A673 (cell line): ENCODE measurements at places on chromosomes 5 and 9. TPM values are rescaled to one million over a fixed set of nuclear protein-coding genes. Genes with fewer than 3 reads are reported as not detected.

DNA sequence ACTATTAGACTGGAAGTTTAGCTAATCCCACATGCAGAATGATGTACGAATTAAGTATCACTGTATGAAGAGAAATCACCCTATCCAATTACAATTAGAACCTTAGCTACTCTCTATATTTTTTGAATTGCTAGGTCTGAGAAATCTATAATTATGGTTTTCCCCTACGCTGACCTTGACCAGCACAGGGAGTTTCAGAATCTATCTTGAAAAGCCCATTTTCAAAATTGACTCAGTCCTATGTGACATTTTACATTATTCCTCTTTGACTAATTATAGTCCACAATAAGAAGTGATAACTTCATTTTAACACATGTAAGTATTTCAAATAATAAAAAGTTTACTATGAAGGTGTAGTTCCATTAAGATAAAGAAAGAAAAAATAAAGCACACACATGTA lies 21.5 kb downstream of the NUDT12 start:
- no peaks in the 10 kb centered on the region for H3K4me1 ChIP-seq
- no peak for DNase-seq
- no peaks in the 10 kb centered on the region for H3K36me3 ChIP-seq
- H3K27ac ChIP-seq: no peak overlapping the region
- no peak overlapping the region for H3K4me3 ChIP-seq

GRCh38 chr5:134586866-134587524 lies 45.6 kb downstream of the SAR1B start:
- no peaks in the 10 kb centered on the region for H3K36me3 ChIP-seq
- no peaks in the 10 kb centered on the region for H3K4me1 ChIP-seq
- no peaks in the 10 kb centered on the region for H3K27me3 ChIP-seq
- no peak overlapping the region for H3K27ac ChIP-seq

GRCh38 chr9:128114326-128115186 lies 13.0 kb downstream of the PTGES2 start:
- H3K27ac ChIP-seq: no peak overlapping the region
- DNase-seq: no peak
- no peak overlapping the region for H3K4me3 ChIP-seq
- H3K36me3 ChIP-seq: peaks cover 3% of the 10 kb centered on the region

GRCh38 chr9:114930056-114930812 lies at the start of gene TNFSF8:
TNFSF8 (minus strand) TSS chr9:114930591; CDS start chr9:114930303, 288 bp downstream.
- no peak for DNase-seq
- H3K27ac ChIP-seq: no peak within 1 kb of the TSS
- no peaks in the 10 kb centered on the region for H3K36me3 ChIP-seq
- H3K4me3 ChIP-seq: no peak within 1 kb of the TSS
- no peaks in the 10 kb centered on the region for H3K4me1 ChIP-seq
- no peaks in the 10 kb centered on the region for H3K27me3 ChIP-seq

DNA sequence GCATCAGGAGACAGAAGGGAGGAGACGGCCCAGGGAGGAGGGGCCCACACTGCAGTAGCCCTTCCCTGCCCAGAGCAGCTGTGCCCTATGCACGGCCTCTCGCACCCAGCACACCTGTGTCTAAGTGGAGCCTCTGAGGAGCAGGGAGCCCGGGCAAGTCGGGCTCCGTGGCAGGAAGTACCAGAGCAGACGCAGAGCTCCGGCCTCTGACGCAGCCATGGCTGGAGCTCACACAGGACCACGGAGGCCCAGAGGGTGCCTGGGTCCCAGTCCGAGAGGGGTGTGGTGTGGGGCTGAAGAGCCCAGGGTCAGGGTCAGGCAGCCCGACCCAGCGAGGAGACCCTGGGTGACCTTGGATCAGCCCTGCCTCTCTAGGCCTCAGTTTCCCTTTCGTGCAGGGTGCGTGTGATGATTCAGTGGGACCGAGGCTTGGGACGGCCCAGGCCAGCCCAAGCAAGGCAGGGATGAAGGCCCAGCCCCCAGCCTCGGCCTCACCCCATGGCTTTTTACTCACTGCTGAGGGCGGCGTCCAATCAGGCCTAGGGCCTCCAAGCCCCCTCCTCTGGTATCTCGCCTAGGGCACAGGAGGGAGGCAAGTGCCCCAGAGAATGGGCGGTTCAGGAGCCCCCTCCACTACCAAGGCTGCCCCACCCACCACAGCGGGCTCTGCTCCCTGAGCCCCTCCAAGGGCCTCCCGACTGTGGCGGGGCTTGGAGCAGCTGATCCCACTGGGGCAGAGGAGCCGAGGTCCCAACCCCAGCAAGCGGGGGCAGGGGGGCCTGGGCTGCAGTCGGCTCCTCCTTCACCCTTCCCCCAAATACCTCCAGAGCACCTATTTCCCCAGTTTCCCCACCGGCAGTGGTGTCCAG lies 4.3 kb upstream of the AGPAT2 start:
- no peaks in the 10 kb centered on the region for H3K36me3 ChIP-seq
- H3K4me3 ChIP-seq: no peak overlapping the region

- no peak overlapping the region for H3K4me3 ChIP-seq
- H3K4me1 ChIP-seq: no peaks in the 10 kb centered on the region
- no peak for DNase-seq
Observed at GRCh38 chr5:122770477-122770876, 4.4 kb upstream of the SNX2 start.

DNA sequence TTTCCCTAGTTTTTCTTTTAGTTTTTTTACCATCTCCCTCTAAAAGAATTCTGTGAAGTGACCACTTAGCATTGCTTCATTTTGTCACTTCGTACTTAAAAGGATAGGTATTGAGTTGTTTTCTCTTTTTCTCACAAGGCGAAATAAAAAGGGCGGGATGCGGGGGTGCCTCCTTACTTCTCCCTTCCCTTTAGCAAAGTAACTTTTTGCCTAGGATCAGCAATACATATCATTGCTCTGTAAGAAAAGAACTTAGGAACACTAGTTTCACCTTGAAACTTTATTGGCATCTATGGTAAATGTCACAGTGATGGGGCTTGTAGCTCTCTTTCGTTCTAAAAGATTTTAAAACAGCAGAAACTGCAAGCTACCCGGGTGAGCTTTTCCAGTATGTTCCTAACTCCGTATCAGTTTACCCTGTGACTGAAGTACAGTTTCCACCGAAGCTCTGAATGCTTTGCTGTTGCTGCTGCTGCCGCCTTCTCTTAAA lies 4.1 kb downstream of the PRDM6 start:
- H3K27me3 ChIP-seq: peaks cover 99% of the 10 kb centered on the region
- no peak overlapping the region for H3K27ac ChIP-seq
- H3K36me3 ChIP-seq: no peaks in the 10 kb centered on the region
- no peak overlapping the region for H3K4me3 ChIP-seq
- no peak for DNase-seq
- peaks cover 5% of the 10 kb centered on the region for H3K4me1 ChIP-seq

DNA sequence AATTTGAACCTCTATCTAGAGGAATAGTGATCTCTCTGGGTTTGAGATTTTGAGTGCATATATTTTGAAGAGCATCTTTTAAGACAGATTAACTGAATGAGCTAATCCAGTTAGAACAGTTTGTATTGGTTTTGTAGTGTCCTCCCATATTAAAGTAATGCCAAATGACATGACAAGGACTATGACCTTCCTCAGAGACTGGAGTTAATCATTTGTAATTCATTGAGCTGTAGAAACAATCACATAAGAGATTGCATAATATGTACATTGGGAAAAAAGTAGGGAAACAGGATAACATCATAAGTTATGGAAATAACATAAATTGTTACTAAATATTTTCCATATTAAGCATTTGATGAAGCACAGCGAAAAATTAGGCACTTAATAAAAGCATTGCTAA lies 45.8 kb upstream of the PRDM9 start:
- H3K27ac ChIP-seq: no peak overlapping the region
- no peaks in the 10 kb centered on the region for H3K4me1 ChIP-seq
- H3K4me3 ChIP-seq: no peak overlapping the region
- no peak for DNase-seq

DNA sequence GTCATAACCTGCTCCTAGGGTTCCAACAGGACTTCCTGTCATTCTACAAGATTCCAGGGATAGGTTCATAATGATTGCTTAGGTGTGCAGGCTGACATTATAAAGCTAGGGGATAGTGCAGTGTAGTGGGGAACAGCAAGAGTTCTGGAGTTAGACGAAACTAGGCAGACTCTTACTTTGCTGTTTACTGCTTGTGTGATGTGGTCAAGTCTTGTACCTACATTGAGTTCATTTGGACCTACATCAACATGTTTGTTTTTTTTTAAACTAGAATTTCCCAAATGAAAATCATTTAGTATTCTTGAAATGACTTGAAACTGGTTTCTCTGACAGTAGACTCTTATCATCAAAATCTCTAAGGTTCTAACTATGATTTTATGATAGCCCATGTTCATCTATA lies 21.2 kb upstream of the CCNH start:
- DNase-seq: no peak
- H3K27me3 ChIP-seq: no peaks in the 10 kb centered on the region
- H3K36me3 ChIP-seq: no peaks in the 10 kb centered on the region
- H3K4me1 ChIP-seq: no peaks in the 10 kb centered on the region

- no peaks in the 10 kb centered on the region for H3K4me1 ChIP-seq
- no peak overlapping the region for H3K27ac ChIP-seq
- DNase-seq: no peak
- H3K27me3 ChIP-seq: no peaks in the 10 kb centered on the region
- no peak overlapping the region for H3K4me3 ChIP-seq
- no peaks in the 10 kb centered on the region for H3K36me3 ChIP-seq
Observed at GRCh38 chr9:90309809-90310520, 332.7 kb downstream of the DIRAS2 start.

DNA sequence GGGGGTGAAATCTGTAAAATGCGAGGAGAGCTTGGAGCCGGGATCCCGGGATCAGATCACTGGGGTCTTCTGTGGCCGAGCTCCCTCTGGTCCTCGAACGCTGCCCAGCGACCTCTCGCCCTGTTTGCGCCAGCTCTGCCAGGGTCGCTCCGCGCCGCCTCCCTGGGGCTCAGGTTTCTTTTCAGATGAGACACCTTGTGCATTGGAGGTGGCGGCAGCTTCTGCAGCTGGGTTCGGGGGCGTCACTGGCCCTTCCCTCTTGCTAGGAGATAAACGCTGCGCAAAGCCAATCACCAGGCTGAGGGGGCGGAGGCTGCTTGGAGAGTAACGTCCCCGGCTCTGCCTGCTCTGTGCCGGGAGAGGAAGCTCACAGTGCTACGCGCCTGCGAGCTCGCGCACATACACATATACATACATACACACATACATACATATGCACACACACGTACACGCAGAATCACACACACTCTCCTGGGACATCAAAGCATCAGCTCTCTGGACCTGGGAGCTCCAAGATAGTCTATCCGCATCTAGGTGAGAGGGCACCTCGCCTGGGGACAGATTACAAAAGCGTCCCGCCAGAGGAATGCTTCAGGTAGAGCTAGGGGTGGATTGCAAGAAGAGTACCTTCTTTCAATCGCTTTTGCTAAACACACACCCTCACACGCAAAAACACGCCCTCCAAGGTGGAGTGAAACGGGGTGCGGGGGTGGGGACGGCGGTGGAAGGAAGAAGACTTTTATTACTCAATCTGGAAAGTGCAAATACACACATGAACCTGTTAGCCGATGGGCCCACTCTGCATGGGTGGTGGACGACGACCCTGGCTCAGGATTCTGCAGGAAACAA lies at the start of gene ST8SIA4:
Gene ST8SIA4 (minus strand): TSS at position 244 of the 849 bp plus-strand sequence. CDS start 327 bp downstream, outside the sequence.
- H3K27ac ChIP-seq: no peak within 1 kb of the TSS
- peaks cover 15% of the 10 kb centered on the region for H3K4me1 ChIP-seq
- H3K4me3 ChIP-seq: peak within 1 kb of the TSS; percentile 36
- peak; percentile 71 for DNase-seq

- H3K27me3 ChIP-seq: no peaks in the 10 kb centered on the region
- H3K4me3 ChIP-seq: no peak overlapping the region
- no peak overlapping the region for H3K27ac ChIP-seq
Observed at GRCh38 chr5:116216246-116216645, 131.4 kb downstream of the COMMD10 start.

- DNase-seq: peak; percentile 89
- H3K36me3 ChIP-seq: no peaks in the 10 kb centered on the region
- H3K27ac ChIP-seq: no peak overlapping the region
- peaks cover 39% of the 10 kb centered on the region for H3K4me1 ChIP-seq
Observed at GRCh38 chr5:21919414-21920022, 933.6 kb downstream of the CDH12 start.

- no peak for DNase-seq
- H3K36me3 ChIP-seq: no peaks in the 10 kb centered on the region
- peaks cover 21% of the 10 kb centered on the region for H3K4me1 ChIP-seq
- H3K4me3 ChIP-seq: no peak overlapping the region
Observed at GRCh38 chr9:128548876-128549275, 3.5 kb upstream of the SPTAN1 start.

GRCh38 chr5:170312666-170313065 lies 15.1 kb upstream of the LCP2 start:
- no peaks in the 10 kb centered on the region for H3K36me3 ChIP-seq
- DNase-seq: no peak
- H3K4me1 ChIP-seq: peaks cover 8% of the 10 kb centered on the region
- H3K27me3 ChIP-seq: no peaks in the 10 kb centered on the region

DNA sequence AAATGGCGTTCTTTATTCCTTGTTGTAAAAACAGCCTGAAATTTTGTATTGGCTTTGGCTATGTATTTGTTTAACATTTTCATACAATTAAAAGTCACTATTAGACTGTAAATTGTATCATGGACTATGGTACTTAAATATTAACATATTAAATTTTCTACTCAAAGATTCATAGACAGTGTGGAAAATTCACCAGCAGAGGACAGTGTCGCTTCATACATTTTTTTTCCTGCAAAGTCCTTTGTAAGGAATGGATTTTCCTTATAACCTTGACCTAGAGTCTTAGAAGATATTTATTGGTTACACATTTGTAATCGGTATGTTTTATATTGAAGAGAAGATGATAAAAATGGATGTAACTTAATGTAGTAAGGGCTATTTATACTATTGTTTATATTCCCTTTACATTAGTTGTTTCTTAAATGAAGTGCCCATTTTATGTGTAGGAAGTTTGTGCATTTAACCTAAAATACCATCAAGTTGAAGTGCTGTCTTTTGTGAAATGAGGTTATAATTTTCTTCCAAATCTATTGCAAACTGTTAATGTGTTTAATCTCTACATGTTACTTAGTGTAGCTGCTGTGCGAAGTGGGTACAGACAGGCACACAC lies 150.1 kb downstream of the KDM4C start:
- H3K4me1 ChIP-seq: no peaks in the 10 kb centered on the region
- H3K4me3 ChIP-seq: no peak overlapping the region
- no peak overlapping the region for H3K27ac ChIP-seq
- no peaks in the 10 kb centered on the region for H3K36me3 ChIP-seq
- H3K27me3 ChIP-seq: no peaks in the 10 kb centered on the region
- DNase-seq: peak; percentile 45

DNA sequence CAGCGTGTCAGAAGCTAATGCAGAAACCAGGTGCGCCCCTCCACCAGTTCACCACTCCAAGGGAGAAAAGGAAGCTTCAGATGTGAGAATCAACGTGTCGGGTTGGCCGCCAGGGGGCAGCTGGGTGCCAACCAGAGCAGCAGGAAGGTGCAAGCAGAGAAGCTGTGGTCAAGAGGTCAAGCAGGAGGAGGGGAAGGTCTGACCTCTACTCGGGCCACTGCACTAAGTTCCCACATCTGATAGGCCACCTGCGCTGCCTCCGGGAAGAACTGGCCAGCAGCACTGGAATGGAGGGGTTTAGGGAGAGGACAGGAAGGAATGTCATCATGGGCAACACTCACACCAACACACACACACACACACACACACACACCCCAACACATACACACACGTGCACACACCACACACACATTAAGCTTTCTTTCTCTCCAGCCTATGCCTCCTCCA lies 31.4 kb downstream of the ANXA6 start:
- DNase-seq: peak; percentile 28
- no peak overlapping the region for H3K4me3 ChIP-seq
- H3K36me3 ChIP-seq: peaks cover 69% of the 10 kb centered on the region
- H3K27ac ChIP-seq: no peak overlapping the region
- no peaks in the 10 kb centered on the region for H3K27me3 ChIP-seq

INSL6 gene
- total RNA-seq: not detected in 2 replicates

CATSPER3 gene
- 0.90 and 1.0 TPM in 2 replicates for total RNA-seq

IL9 gene
- not detected in 2 replicates for total RNA-seq

NPDC1 gene
- 73.9 and 81.4 TPM in 2 replicates for total RNA-seq
